CD4-positive, alpha-beta T cell (primary cell): ENCODE measurements at places on chromosomes 2 and 18. TPM values are rescaled to one million over a fixed set of nuclear protein-coding genes. Genes with fewer than 3 reads are reported as not detected.

Gene MAP4K3
- total RNA-seq, result 18.4 TPM

Gene AQP4
- not detected for total RNA-seq

- peaks cover 6% of the 10 kb centered on the region for H3K36me3 ChIP-seq
- DNase-seq, result no peak
- no peak overlapping the region for H3K27ac ChIP-seq
Measured at GRCh38 chr2:105081006-105081601, 43.2 kb downstream of the MRPS9 start.

GRCh38 chr18:51342815-51343214, 145.3 kb upstream of the MEX3C start:
- H3K4me1 ChIP-seq, result no peaks in the 10 kb centered on the region
- no peak overlapping the region for H3K4me3 ChIP-seq
- no peak for DNase-seq
- H3K36me3 ChIP-seq, result no peaks in the 10 kb centered on the region
- no peak overlapping the region for H3K27ac ChIP-seq
- H3K27me3 ChIP-seq, result peaks cover 10% of the 10 kb centered on the region

Gene GMCL1
- 29.7 TPM for total RNA-seq

- no peaks in the 10 kb centered on the region for H3K4me1 ChIP-seq
- H3K36me3 ChIP-seq, result no peaks in the 10 kb centered on the region
- H3K27ac ChIP-seq, result no peak overlapping the region
- no peak for DNase-seq
- no peaks in the 10 kb centered on the region for H3K27me3 ChIP-seq
Measured at GRCh38 chr18:44811572-44812125, 131.0 kb downstream of the SETBP1 start.

DNA sequence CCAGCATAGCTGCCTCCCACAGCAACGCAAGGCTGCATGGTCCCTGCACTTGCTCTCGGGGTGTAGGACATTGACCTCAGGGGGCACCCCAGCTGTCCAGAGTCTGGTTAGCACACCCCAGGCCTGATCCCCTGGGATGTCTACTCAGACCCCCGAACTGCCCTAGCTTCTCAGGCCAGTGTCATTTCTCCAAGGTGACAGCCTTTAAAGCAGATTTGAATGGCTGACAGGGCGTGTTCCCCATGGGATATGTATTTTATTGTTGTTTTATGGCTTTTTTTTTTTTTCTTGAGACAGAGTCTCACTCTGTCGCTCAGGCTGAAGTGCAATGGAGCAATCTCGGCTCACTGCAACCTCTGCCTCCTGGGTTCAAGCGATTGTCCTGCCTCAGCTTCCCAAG, 40.8 kb upstream of the PTMA start:
- no peaks in the 10 kb centered on the region for H3K36me3 ChIP-seq
- no peaks in the 10 kb centered on the region for H3K27me3 ChIP-seq
- H3K4me1 ChIP-seq, result peaks cover 25% of the 10 kb centered on the region
- DNase-seq, result no peak

Gene AMER3
- total RNA-seq, result not detected

Gene NT5DC4
- not detected for total RNA-seq

DNA sequence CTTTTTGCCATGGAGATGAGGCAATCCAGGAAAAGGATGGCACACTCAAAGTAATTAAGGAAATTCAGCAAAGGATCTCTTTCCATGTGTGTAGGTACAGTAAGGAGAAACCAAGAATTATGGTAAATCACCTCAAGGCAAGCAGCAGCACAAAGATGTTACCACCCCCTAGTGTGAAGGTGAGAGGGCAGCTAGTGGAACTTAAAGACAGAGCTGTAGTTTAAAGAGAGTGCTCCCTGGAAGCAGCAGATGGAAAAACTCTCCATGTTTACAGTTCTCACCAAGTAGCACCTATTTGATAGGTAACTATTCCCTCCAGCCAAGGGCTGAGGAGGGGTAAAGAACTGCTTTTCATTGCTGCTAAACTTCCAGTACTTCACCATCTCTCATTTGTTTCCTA, 860.4 kb upstream of the CRIM1 start:
- H3K27ac ChIP-seq, result no peak overlapping the region
- no peak overlapping the region for H3K4me3 ChIP-seq
- H3K4me1 ChIP-seq, result no peaks in the 10 kb centered on the region
- DNase-seq, result no peak
- no peaks in the 10 kb centered on the region for H3K27me3 ChIP-seq
- no peaks in the 10 kb centered on the region for H3K36me3 ChIP-seq

Gene C2orf72
- not detected for total RNA-seq

Gene GREB1L
- not detected for total RNA-seq

Gene GPC1
- total RNA-seq, result 0.98 TPM

Gene C2orf15
- total RNA-seq, result 2.8 TPM

Gene C1QL2
- total RNA-seq, result not detected

Gene RIT2
- total RNA-seq, result not detected

GRCh38 chr2:119794237-119794636, 34.5 kb downstream of the PTPN4 start:
- no peaks in the 10 kb centered on the region for H3K27me3 ChIP-seq
- peaks cover 20% of the 10 kb centered on the region for H3K36me3 ChIP-seq
- H3K4me3 ChIP-seq, result no peak overlapping the region

- H3K4me3 ChIP-seq, result no peak overlapping the region
- H3K27me3 ChIP-seq, result no peaks in the 10 kb centered on the region
Measured at GRCh38 chr2:221908518-221908917, 336.4 kb upstream of the EPHA4 start.

Gene ABCB11
- not detected for total RNA-seq

Gene FOXI3
- not detected for total RNA-seq

Gene KRTCAP3
- 12.8 TPM for total RNA-seq
